Activated naive CD4-positive, alpha-beta T cell treated with anti-CD3 and anti-CD28 coated beads, Interleukin-2, amount 50 U/mL, for 72 hours (primary cell): ENCODE measurements at places on chromosomes 11 and 22. TPM values are rescaled to one million over a fixed set of nuclear protein-coding genes. Genes with fewer than 3 reads are reported as not detected.

GRCh38 chr11:66022401-66023185 is 3.7 kb downstream of the CATSPER1 start:
- peak; percentile 95 for DNase-seq

Gene CCDC34
- total RNA-seq = 20.8 TPM

DNA sequence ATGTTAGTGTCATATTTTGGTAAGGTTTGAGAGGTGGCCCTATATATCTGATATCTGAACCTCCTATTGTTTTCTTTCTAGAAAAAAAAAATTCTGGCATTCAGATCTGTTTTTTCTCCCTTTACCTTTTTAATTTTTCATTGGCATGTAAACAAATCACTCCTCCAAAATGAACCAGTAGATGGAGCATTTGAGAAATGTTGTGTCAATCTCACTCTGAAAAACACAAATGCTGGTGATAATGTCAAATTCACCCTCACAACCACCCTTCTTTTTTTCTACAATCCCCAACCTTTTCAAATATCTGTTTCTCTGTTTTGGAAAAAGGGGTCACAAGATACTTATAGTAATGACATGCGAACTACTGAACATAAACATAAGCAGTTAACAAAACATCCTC is 9.1 kb downstream of the GUCY1A2 start:
- DNase-seq = no peak

DNA sequence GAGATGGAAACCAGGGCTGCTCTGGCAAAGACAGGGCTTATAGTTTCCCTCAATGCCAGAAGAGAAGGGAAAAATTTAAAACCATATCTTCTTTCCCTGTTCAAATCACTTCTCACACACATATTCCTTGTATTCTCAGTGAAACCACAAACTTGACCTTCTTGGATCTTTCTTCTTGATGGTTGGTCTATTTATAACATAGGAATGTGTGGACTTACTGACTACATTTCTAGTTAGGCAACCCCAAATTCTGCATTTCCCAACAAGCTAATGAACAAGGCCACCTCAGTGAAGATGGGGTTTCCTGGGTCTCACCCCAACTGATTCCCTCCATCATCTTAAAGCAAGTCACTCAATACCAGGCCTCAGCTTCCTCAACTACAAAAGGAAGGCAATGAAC is 3.8 kb upstream of the QSER1 start:
- no peak for DNase-seq

GRCh38 chr22:27906241-27906640 is 12.8 kb downstream of the PITPNB start:
- no peak for DNase-seq

- no peak for DNase-seq
Measured at GRCh38 chr11:10637731-10638151, 55.8 kb downstream of the IRAG1 start.

Gene JAM3
- 0.98 TPM for total RNA-seq

- DNase-seq = no peak
Measured at GRCh38 chr11:128492461-128492860, 94.9 kb downstream of the ETS1 start.

Gene OR4A16
- total RNA-seq = not detected

- no peak for DNase-seq
Measured at GRCh38 chr11:108122166-108122628, 830 bp downstream of the ACAT1 start.

- no peak for DNase-seq
Measured at GRCh38 chr11:110200241-110200640, 96.2 kb downstream of the RDX start.

DNA sequence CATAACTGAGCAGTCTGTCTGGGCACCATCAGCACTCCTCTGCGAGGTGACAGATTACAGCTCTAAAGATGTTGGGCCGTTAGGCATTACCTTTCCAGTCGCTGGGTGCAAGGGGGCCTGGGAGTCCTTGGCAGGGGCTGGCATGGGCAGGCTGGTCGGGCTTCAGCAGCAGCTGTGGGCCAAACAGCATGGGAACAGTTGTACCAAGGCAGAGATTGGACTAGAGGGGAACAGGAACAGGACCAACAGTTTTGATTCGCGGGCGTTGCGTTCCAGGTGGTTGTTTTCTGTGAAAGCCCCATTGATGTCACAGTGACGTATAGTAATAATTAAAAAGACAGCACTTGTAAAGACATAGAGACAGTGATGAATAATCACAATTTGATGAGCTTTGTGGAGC is 25.8 kb upstream of the B3GAT1 start:
- no peak for DNase-seq

Gene DEAF1
- 63.5 TPM for total RNA-seq

DNA sequence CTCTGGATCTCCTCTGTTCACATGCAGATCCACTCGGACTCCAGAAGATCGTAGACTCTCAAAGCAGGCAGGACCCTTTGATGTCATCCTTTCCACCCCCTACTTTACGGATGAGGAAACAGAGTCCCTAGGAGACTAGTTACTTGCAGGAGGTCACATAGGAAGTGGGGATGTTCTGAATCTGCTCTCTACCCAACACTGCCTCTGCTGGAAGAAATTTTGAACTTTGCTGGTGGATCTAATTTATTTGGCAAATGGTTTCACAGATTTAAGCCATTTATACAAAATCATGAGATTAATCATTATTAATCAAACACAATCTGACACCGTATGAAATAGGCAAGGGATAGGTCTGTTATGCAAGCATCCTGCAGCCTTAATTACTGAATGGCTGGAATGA is 55.0 kb upstream of the USP47 start:
- DNase-seq = no peak

Gene LRRC10B
- total RNA-seq = not detected

Gene OR52E5
- not detected for total RNA-seq

Gene GDPD4
- total RNA-seq = not detected

GRCh38 chr11:120420572-120420971 is 84.4 kb downstream of the ARHGEF12 start:
- no peak for DNase-seq

- DNase-seq = peak; percentile 35
Measured at GRCh38 chr11:75524665-75525432, 892 bp downstream of the GDPD5 start.

Gene SCGB1D2
- not detected for total RNA-seq

Gene TMEM86A
- 0.16 TPM for total RNA-seq

DNA sequence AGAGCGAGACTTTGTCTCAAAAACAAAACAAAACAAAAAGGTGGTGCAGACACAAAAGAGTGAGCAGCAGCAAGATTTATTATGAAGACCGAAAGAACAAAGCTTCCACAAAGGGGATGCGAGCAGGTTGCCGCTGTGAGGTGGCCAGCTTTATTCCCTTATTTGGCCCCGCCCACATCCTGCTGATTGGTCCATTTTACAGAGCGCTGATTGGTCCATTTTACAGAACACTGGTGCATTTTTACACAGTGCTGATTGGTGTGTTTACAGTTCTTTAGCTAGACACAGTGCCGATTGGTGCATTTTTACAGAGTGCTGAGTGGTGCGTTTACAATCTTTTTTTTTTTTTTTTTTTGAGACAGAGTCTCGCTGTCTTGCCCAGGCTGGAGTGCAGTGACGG is 77.4 kb downstream of the CECR2 start:
- DNase-seq = no peak

DNA sequence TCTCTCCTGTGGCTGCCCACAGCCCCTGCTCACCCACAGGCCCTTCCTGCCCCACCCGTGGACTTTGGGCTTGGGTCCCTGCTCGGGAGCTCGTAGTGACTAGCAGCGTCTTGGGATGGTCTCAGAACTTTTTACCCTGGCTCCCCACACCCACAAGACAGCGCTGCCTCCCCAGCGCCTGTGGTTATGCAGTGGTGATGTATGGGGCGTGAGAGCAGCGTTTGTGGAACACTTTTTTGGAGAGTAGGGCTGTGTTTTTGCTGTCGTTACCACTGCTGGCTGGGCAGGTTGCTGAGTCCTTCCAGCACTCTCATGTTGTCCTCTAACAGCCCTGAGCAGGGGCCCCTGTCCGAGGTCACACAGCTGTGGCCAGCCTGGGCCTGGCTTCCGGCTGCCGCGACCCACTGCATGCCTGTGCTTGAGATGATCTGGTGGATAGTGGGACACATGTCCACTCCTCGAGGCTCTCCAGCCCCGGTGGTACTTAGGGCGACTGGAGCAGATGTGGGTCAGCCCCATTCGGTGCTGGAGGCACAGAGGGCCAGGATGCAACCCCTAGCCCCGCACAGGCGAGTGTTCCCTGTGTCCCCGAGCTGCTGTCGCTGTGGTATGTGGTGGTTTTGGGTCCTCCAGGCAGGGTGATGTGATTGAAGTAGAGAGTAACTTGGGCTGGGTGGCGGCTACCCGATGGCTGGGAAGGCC is 7.1 kb upstream of the GRAMD4 start:
- peak; percentile 23 for DNase-seq

GRCh38 chr11:19580646-19581045 is 132.0 kb upstream of the NAV2 start:
- no peak for DNase-seq

GRCh38 chr11:8034604-8035190 is 46.3 kb upstream of the TUB start:
- no peak for DNase-seq

Gene LINC01488
- total RNA-seq = not detected

Gene TNNI2
- not detected for total RNA-seq

DNA sequence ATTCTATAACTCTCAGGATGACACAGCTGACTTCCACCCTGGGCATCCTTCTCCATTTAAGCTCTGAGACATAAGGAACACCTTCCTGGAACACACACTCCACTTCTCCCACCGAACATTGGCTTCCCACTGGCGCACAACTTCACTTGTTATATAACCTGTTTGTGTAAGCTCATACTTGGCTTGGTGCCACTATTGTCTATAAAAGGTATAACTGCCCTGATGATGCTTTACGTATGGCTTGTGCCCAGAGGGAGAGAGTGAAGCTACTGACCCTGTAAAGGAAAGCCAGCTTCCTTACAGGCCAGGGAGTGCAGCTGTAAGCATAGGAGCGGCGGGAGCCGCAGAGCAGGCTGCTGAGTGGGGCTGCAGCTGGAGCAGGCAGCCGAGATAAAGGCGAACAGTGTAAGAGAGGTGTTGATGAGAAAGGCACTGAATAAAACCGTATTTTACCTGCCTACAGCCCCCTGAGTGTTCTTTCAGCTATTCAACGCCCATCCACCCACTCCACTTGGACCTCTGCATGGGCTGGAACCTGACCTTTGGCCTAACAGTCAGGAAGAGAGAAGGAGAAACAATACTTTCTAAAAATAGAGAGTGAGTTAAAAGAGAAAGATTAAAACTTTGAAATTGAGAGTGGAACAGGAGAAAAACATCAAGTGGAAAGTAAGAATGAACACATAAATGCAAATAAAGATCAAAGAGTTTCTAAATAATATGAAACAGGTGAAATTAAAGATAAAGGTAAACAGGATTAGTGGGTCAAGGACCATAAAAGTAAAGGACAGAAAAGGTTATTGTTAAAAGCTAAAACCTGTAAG is 252.1 kb upstream of the ARHGAP42 start:
- no peak for DNase-seq

Gene DDIAS
- total RNA-seq = 16.2 TPM

GRCh38 chr11:131756479-131757110 is 386.2 kb downstream of the NTM start:
- DNase-seq = no peak

DNA sequence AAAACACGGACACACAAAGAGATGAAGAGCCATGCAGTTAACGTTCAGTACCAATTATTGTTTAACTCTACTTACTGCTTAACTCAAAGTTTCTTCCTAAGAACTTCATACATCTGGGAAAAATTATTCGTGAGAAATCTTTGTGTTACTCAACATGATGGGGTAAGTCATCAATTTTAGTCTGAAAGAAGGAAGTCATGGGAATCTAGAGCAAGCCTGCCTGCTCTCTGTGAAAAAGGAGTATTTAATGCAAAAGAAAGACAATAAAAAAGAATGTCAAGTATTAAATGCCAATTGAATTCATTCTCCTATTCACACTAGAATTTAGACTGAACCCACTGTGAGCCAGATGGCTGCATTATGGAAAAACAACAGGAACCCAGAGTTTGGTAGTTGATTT is 16.0 kb downstream of the TMEM123 start:
- DNase-seq = no peak

Gene IFITM10
- 1.2 TPM for total RNA-seq

DNA sequence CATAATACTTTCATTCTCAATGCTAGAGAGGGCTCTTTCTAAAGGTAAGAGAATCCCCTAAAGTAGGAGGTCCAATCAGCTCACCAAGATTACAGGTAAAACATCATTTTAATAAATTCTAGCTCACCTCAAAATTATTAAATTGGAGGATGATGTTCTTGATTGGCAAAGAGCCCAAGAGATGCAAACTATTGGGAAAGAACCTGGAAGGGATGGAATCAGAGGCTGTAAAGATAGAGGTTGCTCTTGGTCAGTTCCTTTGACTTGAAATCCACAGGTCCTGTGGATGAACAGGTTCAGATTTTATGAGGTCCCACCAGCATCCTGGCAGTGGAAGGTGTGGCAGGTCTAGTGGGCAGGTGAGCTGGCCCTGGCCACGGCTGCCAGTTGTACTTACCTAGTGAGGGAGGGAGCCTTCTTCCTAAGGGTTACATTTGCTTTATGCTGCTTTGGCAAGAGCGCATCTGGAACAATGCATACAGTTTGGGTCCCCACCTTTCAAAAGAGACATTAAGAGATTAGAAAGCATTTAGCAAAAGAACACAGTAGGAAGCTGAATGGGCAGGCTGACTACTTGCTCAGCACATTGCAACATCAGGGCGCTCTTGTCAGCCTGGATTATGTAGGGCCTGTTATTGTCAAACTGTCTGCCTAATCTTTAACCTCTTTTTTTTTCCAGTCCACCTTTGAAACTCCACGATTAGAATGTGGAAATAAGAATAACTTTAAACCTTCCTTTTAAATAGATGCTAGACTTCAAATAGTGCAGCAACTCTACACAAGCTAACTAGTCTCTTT is 97.0 kb downstream of the RDX start:
- no peak for DNase-seq

DNA sequence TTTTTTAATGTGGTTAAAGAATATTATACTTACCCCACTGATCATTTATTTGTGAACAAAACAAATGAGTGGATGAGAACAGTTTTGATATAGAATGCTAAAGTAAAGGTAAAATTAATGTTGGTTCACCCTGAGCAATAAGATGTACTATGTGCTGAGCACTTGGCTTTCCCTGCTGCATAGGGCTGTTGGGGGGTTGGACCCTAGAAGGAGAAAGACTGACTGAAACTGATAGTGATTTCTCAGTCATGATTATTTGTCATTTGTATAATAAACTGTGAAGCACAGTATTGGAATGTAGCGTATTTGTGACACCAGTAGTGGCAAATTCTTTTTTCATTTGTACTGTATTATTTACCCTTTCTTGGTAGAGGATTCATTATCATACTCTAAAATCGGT is 63.3 kb downstream of the PRMT3 start:
- no peak for DNase-seq
